SW480 (cell line): ENCODE measurements at places on chromosomes 1 and 21.

GRCh38 chr21:45719177-45719802 lies 75.8 kb downstream of the PCBP3 start:
- DNase-seq = no peak

GRCh38 chr1:57276918-57277317 lies 146.9 kb downstream of the DAB1 start:
- no peak for DNase-seq

DNA sequence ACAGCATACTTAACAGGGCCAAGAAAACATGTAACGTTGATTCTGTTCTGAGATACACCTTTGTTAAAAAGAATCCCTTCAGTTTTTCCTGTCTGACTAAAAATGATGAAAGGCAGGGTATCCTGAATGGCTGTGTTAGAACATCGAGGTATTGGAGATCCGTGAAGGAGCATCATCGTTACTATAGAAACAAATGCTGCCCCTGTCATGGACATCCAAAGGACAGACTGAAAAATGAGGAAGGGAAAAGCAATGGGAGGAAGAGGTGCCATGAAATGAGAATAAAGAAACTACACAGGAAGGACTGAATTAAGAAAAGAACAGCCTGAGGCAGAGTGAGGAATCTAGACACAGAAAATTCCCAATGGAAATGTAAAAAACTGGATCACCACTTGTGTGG lies 257.9 kb downstream of the PDE4B start:
- no peak for DNase-seq

GRCh38 chr1:39949891-39950290 lies 5.1 kb upstream of the MFSD2A start:
- no peak for DNase-seq

GRCh38 chr1:17509363-17509762 lies 30.1 kb upstream of the ARHGEF10L start:
- no peak for DNase-seq

DNA sequence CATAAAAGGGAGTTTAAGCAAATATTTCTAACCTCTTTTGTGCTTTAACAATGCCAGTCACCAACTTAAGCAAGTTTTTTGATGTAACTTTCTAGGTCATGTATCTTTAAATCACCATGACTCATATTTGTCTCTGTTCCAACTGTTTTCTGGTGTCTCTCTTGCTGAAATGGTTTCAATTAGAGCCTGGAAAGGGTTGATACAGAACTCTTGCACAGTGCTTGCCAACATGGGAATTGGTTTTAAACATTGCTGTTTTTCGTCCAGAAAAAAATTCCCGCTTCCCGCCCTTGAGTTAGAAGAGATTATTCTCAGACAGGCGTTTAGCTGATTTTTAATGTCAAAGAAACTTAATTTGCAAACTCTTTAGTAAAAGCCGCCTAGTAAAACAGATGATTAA lies 46.4 kb upstream of the SLC22A15 start:
- no peak for DNase-seq

DNA sequence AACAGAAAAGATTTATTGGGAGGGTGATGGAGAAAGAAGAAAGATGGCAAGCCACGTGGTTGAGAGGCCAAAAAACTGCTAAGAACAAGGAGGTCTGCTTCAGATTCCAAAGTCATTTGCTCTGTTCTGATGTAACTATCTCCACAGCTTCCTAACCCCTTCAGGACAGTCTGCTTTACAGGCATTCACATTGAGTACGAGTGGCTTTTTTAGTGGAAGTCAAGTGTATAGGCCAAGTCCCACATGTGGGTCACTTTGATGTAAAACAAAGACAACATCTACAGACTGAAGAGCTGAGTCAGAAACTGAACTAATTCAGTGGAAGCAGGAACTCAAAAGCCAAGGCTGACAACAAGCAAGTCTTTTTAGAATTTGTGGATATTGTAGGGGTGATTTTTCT lies 128.7 kb upstream of the F3 start:
- no peak for DNase-seq

- peak; percentile 48 for DNase-seq
Observed at GRCh38 chr1:66563094-66563800, 29.3 kb downstream of the SGIP1 start.

DNA sequence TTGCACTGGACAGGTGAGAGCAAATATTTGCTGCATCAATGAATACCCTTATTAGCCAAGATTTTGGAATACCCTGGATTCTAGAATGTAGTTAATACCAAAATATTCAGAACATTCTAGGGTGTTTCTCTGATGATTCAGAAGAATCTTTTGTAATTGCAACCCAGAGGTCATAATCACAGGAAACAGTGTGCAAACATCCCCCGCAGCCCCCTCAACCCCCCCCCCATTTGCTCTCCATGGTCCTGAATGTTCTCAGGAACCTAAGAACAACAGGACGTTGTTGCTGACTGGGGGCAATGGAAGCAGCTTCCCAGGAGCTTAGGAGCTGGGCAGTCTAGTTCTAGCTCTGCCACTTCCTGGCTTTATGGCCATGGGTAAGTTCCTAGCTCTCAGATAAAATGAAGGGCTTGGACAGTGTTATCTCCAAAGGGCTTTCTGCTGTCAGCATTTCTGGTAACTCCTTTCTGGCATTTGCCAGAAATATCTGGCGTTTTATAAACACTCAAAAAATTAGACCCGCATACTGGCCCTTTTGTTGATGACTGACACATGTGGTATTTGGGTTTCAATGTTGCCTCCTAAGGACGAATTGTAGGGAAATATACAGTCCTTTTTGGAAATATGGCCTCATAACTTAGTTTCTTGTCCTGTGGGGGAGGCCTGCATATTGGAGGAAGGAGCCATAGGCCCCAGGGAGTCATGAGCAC lies 178.6 kb downstream of the RRAGC start:
- peak; percentile 2 for DNase-seq

DNA sequence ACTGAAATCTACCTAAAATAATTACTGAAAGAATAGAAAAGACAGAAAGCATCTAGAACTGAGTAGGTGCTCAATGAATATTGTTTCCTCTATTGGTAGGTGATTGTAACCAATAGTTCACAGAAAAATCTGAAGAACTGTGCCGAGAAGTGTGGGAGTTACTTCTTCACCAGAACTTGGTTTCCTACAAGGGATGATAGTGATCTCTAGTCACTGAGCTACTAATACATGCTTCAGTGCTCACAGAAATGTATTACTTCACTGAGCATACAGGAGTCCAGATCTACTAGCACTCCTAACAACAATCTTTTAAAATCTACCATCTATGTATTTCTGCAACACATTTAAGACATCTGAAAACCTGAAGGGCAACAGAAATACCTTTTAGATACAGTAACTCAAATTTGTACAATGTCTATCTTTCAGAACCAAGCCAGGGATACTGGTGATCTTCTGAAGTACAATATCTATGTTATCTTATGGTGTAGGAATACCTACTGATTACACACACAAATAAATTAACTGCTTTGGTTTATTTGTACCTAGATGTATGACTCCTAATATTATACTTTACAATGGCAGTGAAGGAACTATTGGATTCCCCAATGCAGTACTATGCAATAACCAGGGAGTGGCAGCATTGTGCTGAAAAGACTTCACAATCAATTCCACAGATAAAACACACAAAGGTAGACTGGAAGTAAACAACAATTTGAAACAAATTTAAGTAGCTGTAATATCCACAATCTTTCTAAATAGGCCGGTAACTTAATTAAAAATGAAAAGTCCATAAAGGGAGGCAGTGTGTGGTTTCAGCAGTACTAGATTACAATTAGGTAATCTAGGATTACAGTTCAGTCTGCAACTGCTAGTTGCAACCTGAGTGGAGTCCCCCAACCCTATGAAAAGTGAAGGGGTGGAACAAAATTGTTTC lies 243.0 kb downstream of the SLC45A1 start:
- peak; percentile 73 for DNase-seq

DNA sequence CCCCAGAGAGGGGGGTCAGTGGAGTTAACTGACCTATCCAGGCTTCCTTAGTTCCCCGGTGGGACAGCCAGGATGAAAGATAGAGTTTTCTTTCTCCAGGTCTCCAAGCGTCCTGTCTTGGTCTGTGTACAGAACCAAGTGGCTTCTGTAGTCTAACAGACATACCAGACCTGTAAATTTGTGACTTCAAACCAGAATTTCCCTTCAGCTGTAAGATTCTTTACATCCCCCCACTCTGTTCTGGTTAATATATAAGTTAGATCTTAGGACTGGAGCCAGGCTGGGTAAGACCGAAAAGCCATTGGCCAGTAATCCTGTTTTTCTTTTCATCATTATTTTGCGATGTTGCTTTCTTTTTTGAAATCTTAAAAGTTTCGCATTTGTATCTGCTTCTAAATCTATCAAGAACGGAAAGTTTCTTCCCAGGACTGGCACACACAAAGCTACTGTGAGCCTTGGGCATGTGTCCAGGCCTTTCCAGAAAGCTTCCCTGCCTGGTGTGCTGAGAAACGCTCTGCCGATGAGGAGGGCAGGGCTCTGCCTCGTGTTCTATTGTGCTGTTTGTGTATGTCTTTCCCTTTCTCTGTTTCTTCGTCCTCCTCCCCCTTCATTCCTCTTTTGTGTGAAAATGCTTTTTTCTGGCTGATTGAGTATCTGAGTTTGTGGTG lies 72.3 kb downstream of the RGL1 start:
- DNase-seq = no peak

DNA sequence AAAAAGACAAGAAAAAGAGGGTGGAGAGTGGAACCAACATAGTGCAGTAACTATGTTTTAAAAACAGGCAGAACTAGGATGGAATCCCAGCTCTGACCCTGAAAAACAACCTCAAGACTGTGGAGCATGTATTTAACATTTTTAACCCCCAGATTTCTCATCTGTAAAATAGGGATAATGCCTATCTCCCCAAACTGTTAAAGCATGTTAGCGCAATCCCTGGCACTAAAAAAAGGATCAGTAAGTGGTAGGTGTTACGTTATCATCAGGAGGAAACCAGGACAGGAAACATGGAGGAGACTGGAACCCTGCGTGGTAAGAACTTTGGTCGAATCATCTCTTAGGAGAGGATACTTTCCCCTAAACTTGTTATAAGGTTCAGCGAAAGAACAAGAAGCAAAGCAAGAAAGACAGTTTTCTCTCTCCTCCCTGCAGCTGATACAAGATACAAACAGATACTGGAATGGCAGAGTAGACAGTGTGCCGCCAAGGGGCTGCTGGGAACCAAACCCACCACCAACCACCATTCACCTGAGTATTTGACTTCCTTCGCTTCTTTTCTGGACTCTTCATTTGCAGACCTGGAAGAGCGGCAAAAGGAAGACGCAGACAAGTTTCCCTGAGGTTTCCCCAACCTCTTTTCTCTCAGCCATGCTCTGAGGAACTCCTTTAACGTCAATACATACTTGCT lies 991 bp downstream of the PYGO2 start:
- DNase-seq = no peak

- DNase-seq = peak; percentile 25
Observed at GRCh38 chr1:74502432-74502831, 10.0 kb downstream of the LRRC53 start.

GRCh38 chr1:109131800-109132199 lies 17.9 kb downstream of the ELAPOR1 start:
- no peak for DNase-seq

GRCh38 chr1:244087611-244088010 lies 36.5 kb downstream of the ZBTB18 start:
- no peak for DNase-seq

- DNase-seq = no peak
Observed at GRCh38 chr1:165616987-165617546, 14.0 kb upstream of the MGST3 start.

GRCh38 chr1:185646202-185646683 lies 87.9 kb upstream of the HMCN1 start:
- peak; percentile 59 for DNase-seq

GRCh38 chr21:25788677-25789076 lies 53.9 kb downstream of the GABPA start:
- DNase-seq = no peak

DNA sequence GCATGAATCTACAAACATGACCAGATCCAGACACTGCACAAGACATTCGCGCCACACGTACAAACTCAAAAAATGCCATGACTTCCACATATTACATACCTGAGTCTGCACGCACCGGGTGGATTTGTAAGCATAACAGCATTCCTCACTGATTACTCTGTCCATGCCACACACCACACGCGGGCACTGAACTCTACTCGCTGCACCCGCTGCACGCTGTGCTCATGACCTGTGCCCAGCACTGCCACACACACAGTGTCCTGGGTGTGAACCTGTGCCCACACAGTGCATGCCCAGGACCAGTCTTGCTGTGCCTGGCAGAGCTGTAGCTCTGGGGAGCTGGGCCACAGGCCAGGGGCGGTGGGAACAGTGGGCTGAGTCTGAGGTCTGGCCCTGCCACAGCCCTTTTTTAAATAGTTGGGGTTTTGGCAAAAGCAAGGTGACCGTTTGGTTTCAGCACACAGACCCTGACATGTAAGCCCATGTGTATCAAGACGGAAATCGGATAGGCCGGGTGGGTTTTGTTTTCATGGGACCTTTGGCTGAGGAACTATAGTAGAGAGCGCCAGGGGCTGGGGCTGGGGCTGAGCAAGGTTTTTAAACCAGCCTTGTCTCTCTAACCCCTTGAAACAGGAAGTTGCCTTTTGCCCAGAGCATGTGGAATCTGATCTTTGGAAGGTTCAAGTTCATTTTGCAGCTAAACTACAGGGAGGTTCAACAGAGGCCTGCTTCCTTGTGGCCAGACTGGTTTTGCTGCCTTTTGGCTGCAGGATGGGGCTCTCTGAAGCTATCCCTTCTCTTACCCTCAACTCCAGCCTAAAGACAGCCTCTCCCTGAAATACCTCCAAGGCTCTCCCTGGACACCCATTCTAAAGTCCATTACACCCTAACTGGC lies 12.3 kb upstream of the GOLT1A start:
- no peak for DNase-seq

- DNase-seq = no peak
Observed at GRCh38 chr1:107123741-107124140, 17.1 kb upstream of the NTNG1 start.

DNA sequence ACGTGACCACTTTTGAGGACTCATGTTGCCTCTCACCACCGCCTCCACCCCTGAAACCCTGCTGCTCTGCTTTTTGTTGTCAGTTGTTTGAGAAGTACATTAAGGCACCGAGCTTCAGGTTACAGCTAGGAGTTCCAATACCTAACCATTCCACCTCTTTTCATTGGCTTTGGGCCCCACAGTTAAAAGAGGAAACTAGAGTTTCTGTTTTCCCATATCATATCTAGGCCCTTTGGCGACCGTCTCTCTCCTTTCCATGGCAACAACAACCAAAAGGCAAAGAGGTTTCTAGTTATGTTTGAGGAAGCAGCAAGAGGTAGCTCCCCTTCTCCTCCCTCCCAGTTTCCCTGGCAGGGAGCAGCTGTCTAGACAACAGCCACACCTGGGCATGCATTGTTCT lies 5.9 kb downstream of the ANKRD35 start:
- peak; percentile 13 for DNase-seq
